ENCODE measurements at places on chromosomes 13 and 19. TPM values are rescaled to one million over a fixed set of nuclear protein-coding genes. Genes with fewer than 3 reads are reported as not detected.
A peak's percentile ranks its signal among the peaks of the same experiment; 100 is the strongest.

Gene MYO1F
- total RNA-seq: 68.0 TPM

Gene PROSER1
- 96.6 TPM for total RNA-seq

Gene PSG7
- not detected for total RNA-seq

Gene CERS4
- 21.5 TPM for total RNA-seq

Gene KLC3
- not detected for total RNA-seq

Gene ZNF69
- 1.8 TPM for total RNA-seq

- DNase-seq: no peak
Measured at GRCh38 chr19:22519152-22519551, 97.0 kb upstream of the ZNF98 start.

GRCh38 chr19:1080360-1081161, 13.6 kb downstream of the ARHGAP45 start:
- DNase-seq: peak; percentile 53

DNA sequence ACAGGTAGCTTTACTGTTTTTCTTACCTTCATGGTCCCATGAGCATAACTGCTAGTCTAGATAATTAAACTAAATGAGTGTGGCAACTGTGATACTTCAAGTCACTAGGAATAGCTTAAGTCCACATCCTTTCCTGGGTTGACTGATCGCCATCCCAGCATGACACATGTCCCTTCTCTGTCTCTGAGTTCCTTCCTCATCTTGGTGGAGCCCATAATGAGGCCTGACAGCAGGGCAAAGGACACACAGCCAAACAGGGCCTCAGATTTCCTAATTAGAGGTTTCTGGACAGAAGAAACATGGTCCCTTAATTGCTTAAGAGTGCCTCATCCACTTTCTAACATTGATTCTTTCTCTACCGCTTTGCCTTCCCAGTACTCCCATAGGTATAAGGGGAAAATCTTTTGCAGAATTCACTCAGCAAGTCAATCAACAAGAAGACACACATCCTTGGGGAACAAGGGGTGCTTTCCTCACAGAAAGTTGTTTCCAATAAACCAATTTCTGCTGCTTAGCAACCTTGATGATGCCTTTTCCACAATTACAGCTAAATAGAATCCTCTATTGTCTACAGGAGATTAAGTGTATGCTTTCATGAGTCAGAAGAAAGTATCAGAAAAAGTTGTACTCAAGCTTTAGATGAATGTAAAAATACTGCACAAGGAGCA, 208.3 kb upstream of the SERP2 start:
- no peak for DNase-seq

DNA sequence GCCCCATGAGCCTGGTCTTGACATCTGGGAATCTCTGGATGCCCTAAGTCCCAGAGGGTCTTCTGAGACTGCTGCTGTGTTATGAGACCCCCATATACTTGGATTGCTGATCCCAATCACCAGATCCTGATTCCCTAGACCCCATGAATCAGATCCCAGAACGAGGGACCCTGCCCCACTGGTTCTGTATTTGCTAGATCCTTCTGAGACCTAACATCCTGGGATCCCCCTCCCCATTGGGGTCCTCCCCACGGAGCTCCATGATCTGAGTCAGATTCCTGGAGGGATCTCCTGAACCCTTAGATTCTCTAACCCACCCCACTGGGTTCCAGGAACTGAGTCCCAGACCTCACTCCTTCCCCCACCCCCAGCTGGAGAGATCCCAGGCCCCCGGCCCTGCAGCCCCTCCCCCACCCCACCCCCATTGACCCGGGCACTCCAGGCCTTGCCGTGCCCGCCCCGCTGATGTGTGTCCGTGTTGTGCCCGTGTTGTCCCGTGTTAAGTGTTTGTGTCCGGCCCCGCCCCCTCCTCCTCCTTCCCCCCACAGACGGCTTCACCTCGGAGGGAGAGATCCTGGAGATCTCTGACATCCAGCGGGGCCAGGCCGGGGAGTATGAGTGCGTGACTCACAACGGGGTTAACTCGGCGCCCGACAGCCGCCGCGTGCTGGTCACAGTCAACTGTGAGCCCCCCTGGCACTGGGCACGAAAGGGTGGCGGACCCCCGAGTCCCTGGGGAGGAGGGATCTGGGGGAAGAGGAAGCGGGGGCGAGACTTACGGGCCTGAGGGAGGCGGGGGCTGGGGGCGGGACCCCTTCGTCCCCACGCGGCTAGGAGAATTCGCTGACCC, 15.0 kb downstream of the IGLON5 start:
- no peak for DNase-seq

DNA sequence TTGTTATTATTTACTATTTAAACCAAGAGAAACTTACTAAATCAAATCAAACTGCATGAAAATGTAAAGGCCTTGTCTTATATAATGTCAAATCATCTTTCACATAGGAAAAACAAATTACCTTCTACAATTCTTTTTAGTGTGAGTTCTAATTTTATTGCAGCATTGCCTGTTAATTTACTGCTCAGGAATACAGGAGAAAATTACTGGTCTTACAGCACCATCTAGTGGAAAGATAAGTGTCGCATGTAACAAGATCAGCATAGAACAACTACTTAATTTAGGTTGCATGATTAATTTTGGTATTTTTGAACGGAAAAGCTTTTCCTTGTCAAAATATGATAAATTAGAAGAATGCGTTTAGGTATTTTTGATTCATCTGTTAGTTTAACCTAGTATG, 502.7 kb downstream of the UQCRFS1 start:
- DNase-seq: no peak

DNA sequence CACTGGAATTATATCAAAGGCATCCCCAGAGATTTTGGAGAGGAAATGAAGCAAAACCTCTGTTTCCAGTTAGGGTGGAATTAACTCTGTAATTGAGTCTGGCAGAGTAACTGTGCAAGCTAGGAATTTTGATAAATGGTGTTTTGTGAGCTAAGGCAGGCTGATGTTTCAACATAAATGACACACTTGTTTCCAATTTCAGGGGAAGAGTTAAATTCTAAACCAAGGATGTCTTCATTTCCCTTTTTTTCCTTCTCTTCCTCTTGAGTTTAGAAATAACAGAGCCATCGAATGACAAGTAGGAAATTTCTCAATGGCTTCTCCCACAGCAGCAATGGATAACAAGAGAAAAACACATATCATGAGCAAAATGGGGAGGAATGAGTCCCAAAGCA, 131.2 kb downstream of the IRS2 start:
- no peak for DNase-seq

- no peak for DNase-seq
Measured at GRCh38 chr13:105902396-105902795, 633.1 kb downstream of the EFNB2 start.

DNA sequence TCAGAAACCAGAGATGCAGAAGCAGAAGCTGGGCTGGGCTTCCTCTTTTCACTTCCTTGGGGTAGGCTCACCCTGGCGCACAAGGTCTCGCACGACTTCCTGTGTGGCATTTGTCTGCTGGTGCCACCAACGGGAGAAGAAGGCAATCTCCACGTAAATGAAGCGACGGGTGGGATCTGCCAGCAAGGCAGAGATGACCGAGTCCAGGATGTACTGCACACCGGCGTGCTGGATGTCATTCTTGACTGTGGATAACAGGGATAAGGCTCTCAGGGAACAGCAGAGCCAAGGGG, 1.3 kb downstream of the MAN2B1 start:
- DNase-seq: peak; percentile 65

DNA sequence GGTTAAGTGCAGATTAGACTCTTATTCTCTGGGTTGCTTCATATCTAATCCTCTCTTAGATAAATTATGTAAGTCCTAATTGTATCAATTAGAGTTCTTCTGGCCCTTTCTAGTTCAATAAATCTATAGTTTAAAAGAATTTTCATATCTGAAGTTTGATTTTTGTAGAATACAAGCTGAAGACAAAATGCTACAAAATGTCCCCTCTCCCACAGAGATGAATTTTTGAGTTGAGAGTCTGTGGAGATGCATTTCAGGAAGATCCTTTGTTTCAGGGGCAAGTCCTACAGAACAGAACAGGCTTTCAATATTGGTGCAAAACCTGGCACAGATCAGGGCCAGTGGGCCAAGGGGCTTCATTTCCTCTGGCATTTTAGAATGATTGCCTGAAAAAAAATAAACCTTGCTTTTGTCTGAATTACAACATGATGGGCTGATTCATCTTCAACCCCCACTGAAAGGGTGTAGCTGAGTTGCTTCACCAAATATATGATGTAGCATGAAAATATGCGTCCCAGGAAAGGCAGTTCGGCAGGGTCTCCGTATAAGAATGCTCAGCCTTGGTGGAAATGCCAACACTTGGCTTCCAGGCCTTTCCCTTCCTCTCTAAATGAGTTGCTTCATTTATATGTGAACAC, 6.4 kb upstream of the IPO5 start:
- DNase-seq: no peak

DNA sequence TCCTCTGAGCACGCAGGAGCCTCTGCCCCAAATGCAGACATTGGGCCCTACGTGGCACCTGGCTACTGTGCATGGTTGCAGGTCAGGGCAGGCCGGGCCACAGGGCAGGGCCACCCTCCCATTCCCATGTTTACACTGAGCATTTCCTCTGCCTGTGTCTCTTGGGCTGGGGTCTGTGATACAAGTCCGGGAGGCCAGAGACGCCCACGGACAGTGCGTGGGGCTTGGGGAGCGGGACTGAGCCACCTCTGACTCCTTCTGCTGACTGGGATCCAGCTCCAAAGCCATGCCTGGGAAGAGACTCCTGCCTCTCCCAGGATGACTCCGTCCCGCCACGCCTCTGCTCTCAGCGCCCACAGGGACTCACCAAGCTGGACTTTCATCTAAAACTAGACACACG, 18.8 kb downstream of the GAS6 start:
- no peak for DNase-seq

GRCh38 chr13:51932231-51932630, 70.5 kb downstream of the CCDC70 start:
- DNase-seq: no peak

DNA sequence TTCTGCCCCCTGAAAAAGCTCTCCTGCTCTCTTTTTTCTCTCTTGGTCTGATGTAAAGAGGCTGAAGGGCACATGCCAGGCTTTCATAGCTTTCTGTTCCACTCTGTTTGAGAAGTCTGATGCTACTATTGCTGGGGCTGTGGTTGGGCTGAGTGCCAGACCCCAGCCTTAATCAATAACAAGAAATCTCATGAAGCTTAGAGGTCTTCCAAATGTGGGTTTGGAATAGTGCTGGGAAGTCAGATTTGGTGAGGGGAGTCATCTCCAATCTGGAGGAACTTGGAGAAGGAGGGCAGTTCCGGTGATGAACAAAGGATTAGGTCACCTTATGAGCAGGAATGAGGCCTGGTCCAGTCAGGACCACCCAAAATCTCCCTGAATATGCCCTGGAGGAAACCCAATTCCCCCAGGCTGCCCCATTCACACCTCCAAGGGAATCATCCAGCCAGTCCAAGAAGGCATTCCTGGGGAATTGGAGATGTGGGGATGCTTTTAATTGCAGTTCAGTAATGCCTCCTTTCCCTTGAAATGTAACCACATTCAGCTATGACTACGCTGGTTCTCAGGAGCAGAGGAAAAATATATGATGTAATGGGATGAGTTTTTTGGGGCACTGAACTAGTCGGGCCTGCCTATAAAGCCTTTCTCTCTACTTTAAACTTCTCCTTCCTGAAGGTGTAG, 102.0 kb downstream of the STARD13 start:
- DNase-seq: no peak

GRCh38 chr19:32971012-32971595, 654 bp downstream of the CEP89 start:
- no peak for DNase-seq

- DNase-seq: no peak
Measured at GRCh38 chr19:4090356-4091220, 23.9 kb upstream of the ZBTB7A start.

DNA sequence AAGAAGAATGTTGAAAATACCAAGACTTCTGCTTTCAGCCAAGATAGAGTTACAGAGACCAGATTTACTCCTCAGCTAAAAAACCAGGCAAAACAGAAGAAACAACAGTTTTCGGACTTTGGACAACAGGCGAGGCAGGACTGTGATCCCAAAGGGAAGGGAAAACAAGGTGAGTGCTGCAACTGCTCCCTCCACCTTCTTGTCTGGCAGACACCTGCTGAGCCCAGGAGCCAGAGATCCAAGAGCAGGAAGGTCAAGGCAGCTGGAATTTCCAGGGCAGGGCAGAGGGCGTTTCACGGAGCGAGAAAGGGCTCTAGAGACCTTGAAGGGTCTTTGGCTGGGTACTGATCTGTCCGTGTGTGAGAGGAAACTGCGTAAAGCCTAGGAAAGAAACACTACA, 32.9 kb upstream of the SLC7A9 start:
- no peak for DNase-seq

GRCh38 chr13:27076421-27076820, 95.2 kb downstream of the USP12 start:
- DNase-seq: no peak

DNA sequence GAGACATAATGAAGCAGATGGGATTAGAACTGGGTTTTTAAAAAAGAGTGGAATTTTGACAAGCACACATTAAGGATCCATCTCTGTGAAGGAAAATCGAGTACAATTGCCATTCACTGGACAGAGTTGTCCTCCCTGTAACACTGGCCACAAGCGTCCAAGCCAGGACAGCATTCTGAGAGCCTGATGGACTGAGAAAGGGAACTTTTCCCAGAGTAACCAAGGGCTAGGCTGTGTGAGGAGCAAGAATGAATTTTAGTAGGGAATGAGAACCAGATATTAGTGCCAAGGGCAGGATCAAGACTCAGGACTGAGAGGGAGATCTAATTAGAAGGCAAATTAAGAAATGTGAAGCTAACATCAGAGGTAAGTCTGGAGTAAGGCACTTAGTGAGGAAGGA, 73.1 kb downstream of the DCLK1 start:
- DNase-seq: no peak

DNA sequence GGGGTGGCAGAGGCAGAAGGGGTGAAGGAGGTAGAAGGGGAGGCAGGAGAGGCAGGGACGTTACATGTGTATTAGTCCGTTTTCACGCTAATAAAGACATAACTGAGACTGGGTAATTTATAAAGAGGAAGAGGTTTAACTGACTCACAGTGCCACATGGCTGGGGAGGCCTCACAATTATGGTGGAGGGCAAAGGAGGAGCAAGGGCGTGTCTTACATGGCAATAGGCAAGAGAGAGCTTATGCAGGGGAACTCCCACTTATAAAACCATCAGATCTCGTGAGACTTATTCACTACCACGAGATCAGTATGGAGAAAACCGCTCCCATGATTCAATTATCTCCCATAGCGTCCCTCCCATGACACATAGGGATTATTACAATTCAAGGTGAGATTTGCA, 19.0 kb upstream of the ACOD1 start:
- no peak for DNase-seq

DNA sequence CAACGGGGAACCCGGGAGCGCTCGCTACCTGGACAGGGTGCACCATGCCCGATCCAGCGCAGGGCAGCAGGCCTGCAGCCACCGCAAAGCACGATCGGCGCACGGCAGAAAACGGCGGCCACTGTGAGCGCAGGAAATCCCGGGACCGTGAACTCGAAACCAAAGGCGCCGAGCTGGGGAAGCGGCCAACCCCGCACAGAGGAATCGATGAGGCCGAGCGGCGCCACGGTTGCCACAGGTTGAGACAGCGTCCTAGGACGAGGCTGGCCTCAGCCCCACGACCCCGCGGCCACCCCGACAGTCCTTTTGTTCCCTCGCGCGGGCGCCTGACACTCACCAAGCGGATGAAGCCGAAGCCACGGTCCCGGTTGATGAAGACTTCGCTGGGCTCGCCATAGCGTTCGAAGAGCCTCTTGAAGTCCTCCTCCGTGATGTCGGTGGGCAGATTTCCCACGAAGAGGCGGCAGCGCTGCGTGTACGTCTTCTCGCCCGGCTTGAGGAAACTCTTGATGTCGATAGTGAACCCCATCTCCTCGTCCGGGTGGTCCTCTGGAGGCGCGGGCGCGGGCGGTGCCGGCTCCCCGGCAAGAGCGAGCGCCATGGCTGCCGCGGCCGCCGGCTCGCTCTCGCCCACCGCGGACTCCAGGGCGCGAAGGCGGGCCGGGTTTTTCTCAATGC, 557 bp downstream of the PSPC1 start:
- peak; percentile 52 for DNase-seq

- no peak for DNase-seq
Measured at GRCh38 chr19:53892981-53893325, 11.0 kb downstream of the PRKCG start.

All from CD8-positive, alpha-beta memory T cell (primary cell).